ENCODE measurements at places on chromosomes 4 and X.
A peak's percentile ranks its signal among the peaks of the same experiment; 100 is the strongest.

DNA sequence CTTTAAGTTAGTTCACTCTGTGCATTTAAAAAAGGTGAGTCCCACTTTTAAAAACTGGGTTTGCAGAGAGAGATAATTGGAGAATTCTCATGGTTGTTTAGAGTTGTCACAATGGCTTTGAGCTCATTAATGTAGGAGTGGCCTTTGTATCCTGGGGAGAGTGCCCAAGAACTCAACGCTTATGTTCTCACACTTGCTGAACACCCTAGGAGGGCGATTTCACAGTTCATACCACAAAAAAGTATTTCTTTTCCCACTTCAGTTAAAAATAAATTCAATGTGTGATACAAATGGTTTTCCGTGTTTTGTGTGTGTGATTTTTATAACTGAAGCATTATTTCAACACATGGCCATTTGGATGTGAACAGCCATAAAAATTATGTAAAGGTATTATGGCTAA, 8.4 kb downstream of the EMCN start:
- no peak for DNase-seq

GRCh38 chr4:18033111-18034085, 11.8 kb upstream of the LCORL start:
- DNase-seq = no peak

DNA sequence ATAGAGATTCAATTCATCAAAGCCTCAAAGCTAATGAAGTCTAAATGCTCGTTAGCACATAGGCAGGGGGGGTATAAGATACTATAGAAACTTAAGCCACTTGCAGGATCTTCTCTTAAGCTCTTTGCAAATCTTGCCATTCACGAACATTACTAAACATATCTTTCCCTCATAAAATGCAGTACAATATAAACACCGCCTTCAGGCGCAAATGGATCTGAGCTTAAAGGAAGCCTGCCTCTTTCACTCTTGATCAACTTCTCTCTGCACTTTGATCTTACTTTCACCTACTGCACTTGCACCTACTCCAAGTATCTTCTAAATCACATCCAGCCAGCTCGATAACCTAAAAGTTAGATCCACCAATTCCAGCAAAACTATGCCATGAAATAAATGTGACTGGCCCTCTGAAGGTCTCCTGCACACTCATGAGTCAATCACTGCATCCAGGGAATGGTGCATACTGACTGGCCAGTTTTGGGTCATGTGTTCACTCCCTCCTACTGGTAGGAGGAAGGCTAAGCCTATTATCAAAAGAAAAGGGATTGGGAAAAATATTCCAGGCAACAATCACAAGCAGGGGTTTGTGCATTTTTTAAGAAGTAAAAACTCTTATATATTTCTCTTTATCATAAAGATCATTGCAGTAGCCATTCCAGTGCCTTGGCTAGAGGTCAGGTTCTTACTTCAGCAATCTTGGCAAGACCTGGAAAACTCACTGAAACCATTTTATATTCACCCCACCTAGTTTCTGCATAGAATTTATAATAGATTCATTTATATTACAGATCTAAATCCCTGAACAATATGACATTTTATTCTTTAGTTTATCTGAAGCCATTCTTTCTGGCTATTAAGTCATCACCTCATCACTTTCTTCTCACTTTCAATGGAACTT, 222.0 kb downstream of the PPP3CA start:
- DNase-seq = no peak

- no peak for DNase-seq
Measured at GRCh38 chr4:184439856-184440594, 34.3 kb downstream of the IRF2 start.

DNA sequence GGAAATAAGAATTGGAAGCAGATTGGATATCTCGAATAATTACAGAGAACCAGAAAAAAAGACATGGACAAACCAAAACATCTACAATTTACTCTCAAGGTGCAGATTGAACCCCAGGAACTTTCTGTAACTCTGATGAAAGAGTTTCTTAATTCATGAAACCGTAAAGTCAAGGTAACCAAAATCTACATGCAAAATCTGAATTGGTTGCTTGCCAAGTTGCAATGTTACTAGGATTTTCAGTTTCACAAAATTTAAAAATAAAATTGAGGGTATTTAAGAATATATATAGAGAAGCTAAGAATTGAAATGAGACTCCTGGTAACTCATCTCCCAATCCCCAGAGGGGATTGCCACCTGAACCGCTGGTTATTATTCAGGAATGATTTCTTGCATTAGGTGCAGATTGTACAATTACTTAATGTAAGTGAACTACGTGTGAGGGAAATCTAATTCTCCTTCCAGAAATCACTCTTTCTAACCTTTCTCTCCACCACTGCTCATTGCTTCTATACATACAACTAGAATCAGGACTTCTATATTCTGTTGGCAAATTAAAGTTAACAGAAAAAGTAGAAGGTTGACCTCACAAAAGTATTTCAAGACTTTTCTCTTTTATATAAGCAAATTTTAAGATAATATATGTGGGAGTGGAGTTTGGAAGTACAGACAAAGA, 221.5 kb upstream of the NDST4 start:
- no peak for DNase-seq

DNA sequence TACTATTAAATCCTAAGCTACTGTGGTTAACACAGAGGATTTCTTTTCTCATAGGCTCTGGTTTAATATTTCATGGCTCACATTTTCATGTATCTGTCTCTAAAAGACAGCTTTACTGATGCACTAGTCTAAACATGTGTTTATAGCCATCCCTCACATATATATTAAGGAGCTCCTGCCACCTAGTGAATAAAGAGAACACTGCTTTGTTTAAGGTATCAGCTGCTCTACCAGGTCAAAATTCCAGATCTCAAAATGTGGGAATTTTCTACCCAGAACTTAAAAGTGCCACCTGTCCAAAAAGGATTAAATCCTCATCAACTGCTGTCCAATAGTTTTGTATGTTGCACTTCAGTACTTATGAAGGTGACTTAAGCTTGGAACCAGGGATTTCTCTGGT, 188.5 kb upstream of the TEX13C start:
- peak; percentile 37 for DNase-seq

GRCh38 chr4:147725673-147726072, 6.2 kb upstream of the ARHGAP10 start:
- DNase-seq = no peak

GRCh38 chr4:86594559-86595425, 677 bp downstream of the PTPN13 start:
- peak; percentile 65 for DNase-seq

- DNase-seq = no peak
Measured at GRCh38 chr4:1116838-1117237, 3.5 kb upstream of the RNF212 start.

- DNase-seq = no peak
Measured at GRCh38 chr4:139776235-139776634, 110.6 kb downstream of the MGST2 start.

DNA sequence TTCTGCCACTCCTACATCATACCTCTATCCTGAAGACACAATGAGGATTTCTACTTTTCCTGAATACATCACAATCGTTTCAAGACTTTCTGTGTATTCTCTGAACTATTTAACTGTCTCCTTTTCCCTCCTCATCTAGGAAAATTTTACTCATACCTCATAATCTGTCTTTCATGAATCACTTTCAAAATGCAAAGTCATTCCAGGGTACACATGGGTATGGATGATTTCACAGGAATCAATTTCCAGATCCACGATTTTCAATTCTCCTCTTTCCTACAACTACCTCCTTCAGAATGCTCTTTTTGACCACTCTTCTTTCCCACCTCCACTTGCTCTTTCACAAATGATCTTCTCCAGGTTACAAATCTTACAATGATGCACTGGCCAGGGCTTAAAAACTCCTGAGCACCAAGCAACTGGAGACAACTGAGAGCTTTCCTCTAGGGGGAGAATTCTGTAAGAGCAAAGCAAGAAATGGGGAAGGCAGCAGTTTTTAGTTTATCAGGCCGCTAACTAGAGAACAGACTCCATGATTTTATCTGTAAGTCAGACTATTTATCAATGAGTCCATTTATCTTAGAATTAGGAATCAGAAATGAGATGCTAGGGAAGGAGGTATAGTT, 116.4 kb downstream of the PPP3CA start:
- DNase-seq = no peak

GRCh38 chr4:56058555-56058954, 109.8 kb downstream of the CEP135 start:
- DNase-seq = no peak

- DNase-seq = no peak
Measured at GRCh38 chrX:146707781-146708180, 101.8 kb upstream of the CXorf51B start.

GRCh38 chr4:45188501-45188900, 462.1 kb upstream of the GNPDA2 start:
- no peak for DNase-seq

DNA sequence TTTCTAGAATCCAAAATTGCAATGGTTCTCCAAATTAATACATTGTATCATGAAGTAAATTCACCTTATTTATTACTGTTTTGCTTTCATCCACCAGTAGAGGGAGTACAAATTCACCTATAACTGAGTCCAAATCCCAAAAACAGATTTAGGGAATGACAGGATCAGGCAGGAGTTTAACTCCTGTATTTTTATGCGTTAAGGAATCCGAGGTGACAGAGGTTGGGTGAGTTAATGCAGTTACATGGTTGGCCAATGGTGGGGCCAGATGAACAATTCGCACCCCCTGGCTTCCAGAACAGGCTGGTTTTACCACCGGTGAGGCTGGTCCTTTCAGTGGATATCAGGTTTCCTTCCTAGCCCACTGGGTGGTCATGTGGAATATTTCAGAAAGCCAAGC, 82.4 kb downstream of the MTNR1A start:
- peak; percentile 42 for DNase-seq

- DNase-seq = no peak
Measured at GRCh38 chrX:153560000-153560399, 38.9 kb downstream of the CCNQ start.

- DNase-seq = no peak
Measured at GRCh38 chr4:94843216-94843615, 85.5 kb downstream of the BMPR1B start.

- no peak for DNase-seq
Measured at GRCh38 chrX:38831949-38832348, 30.7 kb downstream of the MID1IP1 start.

DNA sequence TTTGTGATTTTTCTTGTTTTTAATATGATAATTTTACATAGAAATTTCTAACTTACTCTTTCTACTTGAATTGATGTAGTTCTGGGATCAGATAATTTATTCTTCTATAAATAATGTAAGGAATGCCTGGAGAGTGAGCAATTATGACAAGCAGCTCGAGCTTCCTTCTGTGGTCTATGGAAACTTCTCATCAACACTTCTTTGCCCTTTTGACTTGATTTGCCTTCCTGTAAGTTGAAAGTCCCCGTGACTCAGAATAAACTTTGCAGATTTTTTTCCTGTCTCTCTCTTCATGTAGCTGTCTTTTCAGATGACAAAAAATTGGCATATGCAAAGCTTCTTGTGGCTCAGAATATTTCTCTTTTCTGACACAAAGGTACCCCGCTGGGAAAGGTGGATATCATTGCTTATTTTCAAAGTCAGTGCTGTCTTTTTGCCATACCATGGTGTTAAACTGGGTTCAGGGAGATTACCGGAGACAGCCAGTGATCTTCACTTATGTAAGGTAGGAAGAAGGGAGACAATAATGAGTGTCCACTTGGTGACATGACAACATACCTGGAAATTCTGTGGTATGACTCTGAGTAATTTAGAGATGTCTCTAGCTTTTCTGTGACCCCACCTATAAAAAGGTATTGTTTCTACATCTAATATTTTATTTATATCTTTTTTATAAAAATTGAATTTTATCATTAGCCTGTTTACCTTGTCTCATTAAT, 278.6 kb upstream of the GNPDA2 start:
- DNase-seq = no peak

GRCh38 chrX:46814966-46815365, 21.9 kb upstream of the RP2 start:
- DNase-seq = no peak

GRCh38 chr4:38129460-38130227, 169.4 kb downstream of the PTTG2 start:
- DNase-seq = no peak

GRCh38 chrX:40109288-40110008, 11.7 kb upstream of the BCOR start:
- DNase-seq = peak; percentile 76

- DNase-seq = no peak
Measured at GRCh38 chr4:143083756-143084472, 100.8 kb upstream of the USP38 start.

- peak; percentile 53 for DNase-seq
Measured at GRCh38 chr4:109803924-109804571, 2.2 kb upstream of the CFI start.

DNA sequence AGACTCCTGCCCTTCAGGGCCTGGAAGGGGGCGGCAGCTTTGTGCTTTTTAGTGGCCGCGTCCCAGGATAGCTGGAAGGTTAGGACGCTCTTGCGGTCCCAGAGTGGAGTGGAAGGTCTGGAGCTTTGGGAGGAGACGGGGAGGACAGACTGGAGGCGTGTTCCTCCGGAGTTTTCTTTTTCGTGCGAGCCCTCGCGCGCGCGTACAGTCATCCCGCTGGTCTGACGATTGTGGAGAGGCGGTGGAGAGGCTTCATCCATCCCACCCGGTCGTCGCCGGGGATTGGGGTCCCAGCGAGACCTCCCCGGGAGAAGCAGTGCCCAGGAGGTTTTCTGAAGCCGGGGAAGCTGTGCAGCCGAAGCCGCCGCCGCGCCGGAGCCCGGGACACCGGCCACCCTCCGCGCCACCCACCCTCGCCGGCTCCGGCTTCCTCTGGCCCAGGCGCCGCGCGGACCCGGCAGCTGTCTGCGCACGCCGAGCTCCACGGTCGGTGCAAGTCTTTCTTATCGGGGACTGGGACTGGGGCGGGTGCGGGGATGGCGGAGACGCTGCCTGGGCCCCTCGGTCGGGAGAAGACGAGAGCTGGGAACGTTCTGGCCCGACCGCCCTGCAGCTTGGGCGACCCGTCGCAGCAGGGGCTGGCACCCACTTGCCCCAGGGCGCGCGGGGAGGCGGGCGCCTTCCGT, at the start of gene EDNRA:
EDNRA (plus strand) TSS at position 207 of the 686 bp plus-strand sequence. CDS start 4,585 bp downstream, outside the sequence.
- no peak for DNase-seq

DNA sequence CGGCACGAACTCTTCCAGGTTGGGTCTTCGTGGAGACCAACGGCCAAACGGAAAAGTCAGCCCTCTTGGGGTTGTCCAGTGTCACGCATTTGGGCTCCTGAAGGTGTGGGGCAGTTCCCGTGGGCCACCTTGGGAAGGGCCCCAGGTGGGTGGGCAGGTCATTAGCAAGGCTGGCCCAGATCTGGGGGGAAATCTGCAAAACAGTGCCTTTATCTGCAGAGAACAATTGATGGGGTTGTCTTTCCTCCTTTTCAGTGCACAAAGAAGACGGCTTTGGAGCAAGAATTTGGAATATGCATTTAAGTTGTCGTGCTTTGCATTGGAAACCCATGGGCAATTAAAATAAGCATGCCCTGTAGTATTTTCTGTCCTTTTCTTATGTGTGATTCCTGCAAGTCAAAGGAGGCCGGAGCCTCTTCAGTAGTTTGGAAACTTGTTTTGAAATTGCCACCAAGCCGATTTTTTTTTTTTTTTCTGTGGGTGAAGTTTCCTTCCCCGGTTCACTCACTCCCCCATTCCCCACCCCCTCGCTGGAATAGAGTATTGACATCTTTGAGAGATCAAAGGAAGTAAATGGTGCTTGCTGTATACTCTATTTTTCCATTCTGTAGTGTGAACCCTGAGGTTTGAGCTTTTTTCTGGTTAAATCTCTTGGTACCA, 9.8 kb downstream of the ZIC3 start:
- DNase-seq = no peak

Data from SW480 (cell line).